ENCODE measurements at places on chromosomes 5 and 9. TPM values are rescaled to one million over a fixed set of nuclear protein-coding genes. Genes with fewer than 3 reads are reported as not detected.
A peak's percentile ranks its signal among the peaks of the same experiment; 100 is the strongest.

DNA sequence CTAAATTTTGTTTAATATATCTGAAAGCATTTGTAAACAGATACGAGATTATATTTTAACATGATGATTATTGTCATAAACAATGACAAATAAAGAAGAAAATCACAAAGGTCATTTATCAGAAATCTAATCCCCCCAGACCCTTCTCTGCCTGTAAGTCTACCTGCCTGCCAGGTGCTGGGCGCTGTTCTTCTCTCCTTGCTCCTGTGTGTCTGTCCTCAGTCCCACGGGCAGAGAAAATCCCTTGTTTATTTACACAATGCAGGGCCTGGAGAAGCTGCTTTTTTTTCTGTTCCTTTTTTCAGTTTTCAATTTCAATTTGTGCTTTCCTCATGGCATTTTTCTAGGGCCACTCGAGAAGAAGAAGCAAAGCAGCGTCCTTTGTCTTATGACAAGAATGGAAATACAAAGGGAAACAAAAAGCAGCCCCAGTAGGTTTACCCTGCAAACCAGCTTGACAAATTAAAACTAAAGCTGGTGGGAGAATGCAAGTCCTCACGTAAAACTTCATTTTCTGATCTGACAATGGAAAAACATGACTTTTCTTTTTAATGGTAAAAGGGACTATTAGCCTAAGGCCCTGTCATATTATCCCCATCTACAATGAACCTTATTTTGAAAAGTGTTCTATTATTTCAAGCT, 282.4 kb upstream of the KLF9 start:
- DNase-seq = no peak

The CDH12 gene
- not detected for total RNA-seq

GRCh38 chr9:122005597-122005996, 87.5 kb downstream of the TTLL11 start:
- no peak for DNase-seq

The TAF11L7 gene
- total RNA-seq = not detected

DNA sequence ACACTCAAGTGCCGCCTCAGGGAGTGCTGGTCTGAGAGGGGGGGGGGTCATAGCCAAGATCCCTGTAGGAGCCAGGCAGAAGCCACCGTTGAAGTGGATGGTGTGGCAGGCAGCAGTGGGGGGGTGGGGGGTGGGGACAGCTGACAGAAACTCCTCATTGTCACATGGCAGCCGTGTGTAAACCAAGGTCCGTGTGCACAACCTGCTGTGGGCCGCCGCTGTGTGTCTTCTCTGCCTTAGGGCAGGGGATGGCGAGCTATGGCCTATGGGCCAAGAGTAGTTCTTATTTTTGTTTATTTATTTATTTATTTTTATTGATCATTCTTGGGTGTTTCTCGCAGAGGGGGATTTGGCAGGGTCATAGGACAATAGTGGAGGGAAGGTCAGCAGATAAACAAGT, 13.4 kb downstream of the SQSTM1 start:
- DNase-seq = no peak

- DNase-seq = no peak
These were observed 313.0 kb upstream of the CDH6 start for GRCh38 chr5:30880514-30880913.

The DOLK gene
- 13.3 TPM for total RNA-seq

DNA sequence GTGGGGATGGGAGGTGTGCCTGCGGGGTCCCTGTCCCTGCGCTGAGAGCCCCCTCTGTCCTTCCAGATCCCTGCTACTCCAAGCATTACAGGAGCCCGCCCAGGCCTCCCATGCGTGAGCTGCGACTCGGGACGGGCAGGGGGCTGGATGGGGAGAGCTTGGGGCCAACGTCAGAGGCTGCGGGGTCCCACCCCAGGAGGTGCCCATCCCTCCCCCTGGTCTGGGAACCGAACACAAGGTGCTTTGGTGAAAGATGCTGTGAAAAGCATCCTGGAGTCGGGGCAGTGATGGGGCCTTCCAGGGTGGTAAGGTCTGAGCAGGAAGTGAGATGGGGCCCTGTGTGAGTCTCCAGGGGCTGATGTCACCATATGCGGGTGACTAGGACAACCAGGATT, 2.7 kb downstream of the LCN9 start:
- DNase-seq = no peak

- peak; percentile 14 for DNase-seq
These were observed 89.6 kb downstream of the AMBP start for GRCh38 chr9:113988385-113989016.

The C1QTNF3 gene
- total RNA-seq = 2.0 TPM

- DNase-seq = no peak
These were observed 120.0 kb downstream of the C5orf15 start for GRCh38 chr5:133848341-133848811.

The RANBP17 gene
- 0.93 TPM for total RNA-seq

- DNase-seq = no peak
These were observed 16.4 kb downstream of the ISL1 start for GRCh38 chr5:51399643-51400006.

- no peak for DNase-seq
These were observed 24.4 kb upstream of the TAL2 start for GRCh38 chr9:105637787-105638395.

GRCh38 chr5:89011778-89012711, 129.1 kb upstream of the MEF2C start:
- no peak for DNase-seq

- no peak for DNase-seq
These were observed 554.5 kb upstream of the WWC1 start for GRCh38 chr5:167736992-167737391.

GRCh38 chr5:132003170-132003744, 8.2 kb downstream of the ACSL6 start:
- DNase-seq = no peak

The SURF4 gene
- total RNA-seq = 219 TPM

DNA sequence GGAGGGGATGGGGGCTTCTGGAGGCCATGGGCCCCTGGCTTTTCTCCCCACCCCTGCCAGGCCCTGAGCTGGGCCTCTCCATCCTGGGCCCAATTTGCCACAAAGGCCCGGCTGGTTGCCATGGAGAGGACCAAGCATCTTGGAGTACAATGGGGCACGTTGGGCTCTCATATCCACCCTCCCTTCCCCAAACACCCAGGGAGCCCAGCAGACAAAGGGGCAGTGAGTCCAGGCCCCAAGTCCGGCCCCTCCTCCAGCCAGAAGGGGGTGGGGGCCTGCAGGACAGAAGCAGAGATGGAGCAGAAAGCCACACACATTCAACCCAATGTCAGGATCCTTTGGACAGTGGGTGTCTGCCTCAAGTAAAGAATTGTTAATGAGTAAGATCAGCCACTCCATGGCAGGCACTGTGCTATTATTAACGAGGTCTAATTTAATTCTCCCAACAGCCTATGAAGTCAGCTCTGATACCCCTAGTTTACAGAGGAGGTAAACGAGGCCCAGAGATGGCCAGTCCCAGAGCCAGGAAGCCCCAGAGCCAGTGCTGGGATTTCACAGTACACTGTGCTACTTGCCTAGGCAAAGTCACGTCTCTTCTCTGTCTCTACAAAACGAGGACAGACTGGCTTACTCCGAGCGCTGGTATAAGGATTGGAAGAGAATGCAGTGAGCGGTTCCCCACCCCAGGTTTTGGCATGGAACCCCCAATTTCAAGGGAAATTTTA, 2.3 kb downstream of the CRB2 start:
- no peak for DNase-seq

- no peak for DNase-seq
These were observed 35.9 kb downstream of the TGFBR1 start for GRCh38 chr9:99140685-99141314.

DNA sequence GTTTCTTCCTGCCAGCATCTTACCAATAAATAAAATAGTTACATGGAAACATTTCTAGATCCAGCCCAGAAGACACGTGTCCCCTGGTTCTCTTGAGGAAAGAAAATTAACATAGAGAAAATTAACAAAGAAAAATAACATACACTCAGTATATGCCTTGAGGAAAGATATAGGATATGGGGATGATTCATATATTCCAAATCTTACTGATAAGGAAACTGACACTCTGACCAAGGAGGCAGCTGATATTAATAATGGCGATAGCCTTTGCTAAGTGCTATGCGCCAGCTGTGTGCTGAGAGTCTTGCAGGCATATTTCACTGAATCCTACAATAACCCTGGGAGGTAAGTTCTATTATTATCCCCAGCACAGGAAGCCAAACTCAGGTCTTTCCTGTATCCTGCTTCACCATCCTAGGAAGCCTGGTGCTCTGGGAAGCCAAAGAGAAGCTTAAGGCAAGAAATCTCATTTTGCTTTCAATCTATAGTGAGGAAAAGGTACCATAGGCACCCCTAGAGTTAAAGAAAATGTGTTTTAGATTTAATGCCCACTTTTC, 302.7 kb upstream of the NREP start:
- no peak for DNase-seq

The SPINK7 gene
- not detected for total RNA-seq

- DNase-seq = peak; percentile 27
These were observed 100.5 kb upstream of the NMUR2 start for GRCh38 chr5:152505442-152506042.

GRCh38 chr9:127221695-127222094, 42.9 kb upstream of the GARNL3 start:
- no peak for DNase-seq

The PITX1 gene
- 0.74 TPM for total RNA-seq

- DNase-seq = no peak
These were observed 61.7 kb downstream of the SLC38A9 start for GRCh38 chr5:55650386-55650785.

The POU5F2 gene
- 3.2 TPM for total RNA-seq

DNA sequence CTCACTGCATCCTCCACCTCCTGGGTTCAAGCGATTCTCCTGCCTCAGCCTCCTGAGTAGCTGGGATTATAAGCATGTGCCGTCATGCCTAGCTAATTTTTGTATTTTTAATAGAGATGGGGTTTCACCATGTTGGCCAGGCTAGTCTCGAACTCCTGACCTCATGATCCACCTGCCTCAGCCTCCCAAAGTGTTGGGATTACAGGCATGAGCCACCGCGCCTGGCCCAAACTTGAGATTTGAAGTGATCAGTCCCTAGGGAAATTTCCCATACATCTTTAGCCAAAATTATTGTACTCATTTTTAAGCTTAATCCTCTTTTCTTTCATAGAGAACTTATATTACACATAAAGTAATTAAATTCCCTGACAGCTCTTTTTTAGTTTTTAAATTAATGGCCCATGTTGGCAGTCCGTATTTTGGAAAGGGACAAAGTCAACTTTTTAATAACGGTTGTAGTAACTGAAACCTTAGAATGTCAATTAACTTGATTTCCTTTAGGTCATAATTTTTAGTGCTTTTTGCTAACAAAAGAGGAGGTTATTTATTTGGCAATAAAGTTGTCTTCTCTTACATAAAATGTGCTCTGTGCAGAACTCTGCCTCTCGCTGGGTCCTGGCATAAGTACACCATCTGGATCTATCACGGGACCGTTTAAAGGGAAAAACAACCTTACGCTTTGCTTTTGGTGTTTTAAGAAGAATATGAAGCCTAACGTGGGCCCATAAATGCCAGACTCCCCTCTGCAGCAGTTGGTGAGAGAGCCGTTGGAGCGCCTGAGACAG, 142.3 kb upstream of the OTULINL start:
- no peak for DNase-seq

The CNTLN gene
- total RNA-seq = 7.7 TPM

DNA sequence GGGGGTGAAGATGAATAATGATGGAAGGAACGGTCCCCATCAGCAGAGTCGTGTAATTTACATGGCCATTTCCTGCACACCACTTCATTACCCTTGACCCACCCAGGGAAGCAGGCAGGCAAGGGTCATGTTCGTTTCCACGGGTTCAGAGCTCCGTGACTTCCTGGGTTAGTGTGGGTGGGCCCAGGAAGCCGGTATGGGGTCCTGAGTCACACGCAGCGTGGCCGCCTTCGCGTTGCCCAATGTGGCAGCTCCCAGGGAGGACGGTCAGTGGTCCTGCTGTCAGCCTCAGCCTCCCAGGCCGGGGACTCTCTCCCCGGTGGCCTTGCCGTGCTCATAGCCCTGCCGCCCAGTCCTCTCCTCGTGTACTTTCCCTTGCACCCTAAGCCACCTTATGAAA, 5.1 kb upstream of the TERT start:
- DNase-seq = no peak

The FRMD3 gene
- total RNA-seq = 7.3 TPM

The USP20 gene
- 12.8 TPM for total RNA-seq

The SLC6A7 gene
- not detected for total RNA-seq

- DNase-seq = no peak
These were observed 300.7 kb upstream of the IZUMO3 start for GRCh38 chr9:24846248-24846912.

DNA sequence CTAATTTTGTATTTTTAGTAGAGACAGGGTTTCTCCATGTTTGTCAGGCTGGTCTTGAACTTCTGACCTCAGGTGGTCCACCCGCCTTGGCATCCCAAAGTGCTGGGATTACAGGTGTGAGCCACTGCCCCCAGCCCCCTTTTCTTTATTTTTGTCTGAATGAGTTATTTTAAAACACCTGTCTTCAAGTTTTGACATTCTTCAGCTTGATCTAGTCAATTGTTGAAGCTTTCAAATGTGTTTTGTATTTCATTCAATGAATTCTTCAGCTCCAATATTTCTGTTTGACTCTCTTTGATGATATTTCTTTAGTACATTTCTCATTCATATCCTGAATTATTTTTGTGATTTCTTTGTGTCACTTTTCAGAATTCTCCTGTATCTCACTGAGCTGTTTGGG, 486.2 kb downstream of the DMAC1 start:
- DNase-seq = no peak

- no peak for DNase-seq
These were observed 210.9 kb downstream of the AOPEP start for GRCh38 chr9:94937214-94937903.
